Hepatocyte (in vitro differentiated cells): ENCODE measurements at places on chromosomes 13 and 19. TPM values are rescaled to one million over a fixed set of nuclear protein-coding genes. Genes with fewer than 3 reads are reported as not detected.
A peak's percentile ranks its signal among the peaks of the same experiment; 100 is the strongest.

The HAUS8 gene
- 2.8 and 6.3 TPM in 2 replicates for total RNA-seq

The PCID2 gene
- 55.4 and 64.9 TPM in 2 replicates for total RNA-seq

The KLF5 gene
- total RNA-seq = 95.8 and 99.9 TPM in 2 replicates

The MLLT1 gene
- total RNA-seq = 13.6 and 17.2 TPM in 2 replicates

The ZNF681 gene
- total RNA-seq = 4.4 and 5.9 TPM in 2 replicates

DNA sequence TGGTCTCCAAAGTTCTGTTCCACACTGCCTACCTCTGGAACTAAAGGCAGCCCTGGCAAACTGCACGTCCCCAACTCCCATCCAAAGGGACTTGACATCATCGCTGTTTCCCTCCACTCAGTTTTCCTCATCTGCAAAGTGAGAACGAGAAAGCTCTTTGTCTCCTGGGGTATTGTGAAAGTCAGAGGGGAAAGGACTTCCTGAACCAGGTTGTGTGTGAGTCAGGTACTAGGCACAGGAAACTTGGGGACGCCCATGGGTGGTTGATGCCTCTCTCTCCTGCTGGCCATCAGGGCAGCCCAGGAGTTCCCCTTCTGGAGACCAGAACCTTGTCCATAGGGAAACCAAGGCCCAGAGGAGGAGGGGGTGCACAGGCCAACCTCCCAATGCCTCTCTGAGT, 4.7 kb downstream of the CRLF1 start:
- H3K4me1 ChIP-seq = peaks cover 14% of the 10 kb centered on the region
- H3K27ac ChIP-seq = no peak overlapping the region
- DNase-seq = no peak
- peaks cover 68% of the 10 kb centered on the region for H3K27me3 ChIP-seq
- H3K4me3 ChIP-seq = no peak overlapping the region

DNA sequence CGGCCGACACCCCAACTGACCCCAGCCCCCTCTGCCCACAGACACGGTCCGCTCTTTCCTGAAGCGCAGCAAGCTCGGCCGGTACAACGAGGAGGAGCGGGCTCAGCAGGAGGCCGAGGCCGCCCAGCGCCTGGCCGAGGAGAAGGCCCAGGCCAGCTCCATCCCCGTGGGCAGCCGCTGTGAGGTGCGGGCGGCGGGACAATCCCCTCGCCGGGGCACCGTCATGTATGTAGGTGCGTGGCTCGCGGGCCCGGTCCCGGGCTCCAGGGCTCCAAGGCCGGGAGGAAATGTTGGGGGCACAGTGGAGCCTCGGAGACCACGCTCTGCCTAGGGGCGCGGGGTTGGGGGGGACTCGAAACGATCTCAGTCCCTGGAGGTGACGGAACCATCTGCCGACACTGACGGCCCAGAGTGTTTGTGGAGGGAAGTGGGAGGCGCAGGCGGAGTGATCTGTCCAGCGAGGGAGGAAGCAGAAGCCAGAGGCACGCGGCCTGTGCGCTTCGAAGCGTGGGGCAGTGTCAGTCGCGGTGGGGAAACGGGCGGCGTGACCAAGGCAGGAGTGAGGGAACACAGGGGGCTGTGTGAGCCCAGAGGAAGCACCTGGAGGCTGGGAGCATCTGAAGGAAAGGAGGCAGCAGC, 6.3 kb downstream of the TBCB start:
- DNase-seq = no peak
- H3K27ac ChIP-seq = no peak overlapping the region
- no peak overlapping the region for H3K4me3 ChIP-seq
- H3K36me3 ChIP-seq = no peaks in the 10 kb centered on the region

DNA sequence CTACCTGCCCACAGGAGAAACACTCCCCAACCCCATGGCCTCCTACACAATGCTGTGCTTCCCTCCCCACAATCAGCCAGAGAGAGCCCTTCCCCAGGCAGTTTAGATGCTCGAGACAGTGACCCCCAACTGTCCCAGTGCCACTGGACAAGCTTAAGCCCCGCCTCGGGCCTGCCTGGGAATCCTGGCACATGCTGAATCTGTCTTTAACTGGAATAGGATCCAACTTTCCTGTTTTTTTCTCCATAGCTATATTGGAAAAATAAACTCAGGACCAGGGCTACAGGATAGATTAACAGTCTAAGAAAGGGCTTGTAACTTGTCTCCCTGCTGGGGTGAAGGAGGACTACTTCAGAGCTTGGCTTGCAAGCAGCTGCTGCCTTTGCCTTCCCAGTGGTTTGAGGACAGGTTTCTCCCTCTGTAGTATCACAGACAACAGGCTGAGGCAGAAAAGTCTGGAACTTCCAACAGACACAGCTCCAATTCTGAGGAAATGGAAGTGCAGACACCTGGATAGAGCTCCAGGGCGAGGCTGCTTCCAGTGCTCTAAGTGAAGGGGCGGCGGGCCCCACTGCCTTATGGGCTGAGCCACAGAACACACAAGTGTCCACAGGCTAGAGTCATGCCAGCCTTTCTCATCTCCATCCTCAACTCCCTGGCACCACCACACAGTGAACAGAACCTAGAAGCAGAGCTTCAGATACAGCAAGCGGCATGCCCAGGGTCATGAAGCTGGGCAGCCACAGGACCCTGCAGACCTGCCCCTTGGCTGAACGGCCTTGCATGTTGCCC, 228.3 kb downstream of the TUBA3C start:
- no peaks in the 10 kb centered on the region for H3K27me3 ChIP-seq
- H3K4me1 ChIP-seq = no peaks in the 10 kb centered on the region
- H3K36me3 ChIP-seq = no peaks in the 10 kb centered on the region
- H3K27ac ChIP-seq = no peak overlapping the region
- H3K4me3 ChIP-seq = no peak overlapping the region

DNA sequence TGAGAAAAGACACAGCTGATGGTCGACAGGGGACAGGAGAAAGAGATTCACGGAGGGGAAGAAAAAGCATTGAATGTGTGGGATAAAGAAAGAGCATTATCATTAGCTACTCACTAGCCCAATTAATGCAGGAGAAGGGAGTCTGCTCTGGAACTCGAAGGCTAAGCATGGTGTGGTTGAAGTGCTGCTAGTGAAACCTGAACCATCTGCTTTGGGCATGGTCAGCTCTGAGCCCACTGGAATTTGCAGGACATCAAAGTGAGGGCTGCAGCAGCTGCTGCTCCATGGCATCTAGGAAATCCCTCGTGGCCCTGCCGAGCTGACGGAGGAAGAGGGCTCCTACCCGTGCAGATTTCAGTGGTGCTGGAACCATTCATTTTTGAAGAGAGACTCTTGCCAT, 320.3 kb downstream of the ATP8A2 start:
- no peaks in the 10 kb centered on the region for H3K36me3 ChIP-seq
- peaks cover 5% of the 10 kb centered on the region for H3K27me3 ChIP-seq
- no peak for DNase-seq
- no peaks in the 10 kb centered on the region for H3K4me1 ChIP-seq

DNA sequence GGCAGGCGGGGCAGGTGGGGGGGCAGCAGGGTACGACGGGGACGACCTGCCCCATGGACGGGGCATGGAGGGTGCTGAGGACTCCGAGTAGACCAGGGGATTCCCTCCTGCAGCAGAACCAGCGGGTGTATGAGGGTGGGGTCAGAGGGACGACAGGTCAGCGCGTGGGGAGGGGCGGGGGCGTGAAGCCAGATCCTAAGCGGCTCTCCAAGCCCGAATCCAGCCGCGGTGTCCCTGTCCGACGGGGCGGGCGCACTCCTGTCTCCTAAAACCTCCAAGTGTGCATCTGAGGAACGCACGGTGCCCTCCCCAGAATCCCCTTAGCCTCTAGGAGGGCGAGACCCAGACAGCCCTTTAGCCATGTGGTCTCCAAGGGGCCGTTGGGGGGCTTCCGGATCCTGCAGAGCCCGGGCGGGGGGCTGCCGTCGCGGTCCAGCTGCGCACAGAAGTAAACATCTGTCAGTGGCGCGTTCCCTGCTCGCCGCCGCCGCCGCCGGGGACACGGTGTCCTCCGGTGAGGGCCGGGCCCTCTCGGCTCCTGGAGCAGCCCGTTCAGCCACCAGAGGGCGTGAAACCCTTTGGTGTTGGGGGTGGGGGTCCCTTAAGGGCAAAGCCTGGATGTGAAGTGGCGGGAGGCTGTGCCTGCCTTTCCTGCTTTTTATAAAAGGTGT, 730 bp downstream of the NRTN start:
- DNase-seq = peak; percentile 92
- no peaks in the 10 kb centered on the region for H3K36me3 ChIP-seq
- H3K4me3 ChIP-seq = peak overlapping the region; percentile 16
- peaks cover 21% of the 10 kb centered on the region for H3K4me1 ChIP-seq

DNA sequence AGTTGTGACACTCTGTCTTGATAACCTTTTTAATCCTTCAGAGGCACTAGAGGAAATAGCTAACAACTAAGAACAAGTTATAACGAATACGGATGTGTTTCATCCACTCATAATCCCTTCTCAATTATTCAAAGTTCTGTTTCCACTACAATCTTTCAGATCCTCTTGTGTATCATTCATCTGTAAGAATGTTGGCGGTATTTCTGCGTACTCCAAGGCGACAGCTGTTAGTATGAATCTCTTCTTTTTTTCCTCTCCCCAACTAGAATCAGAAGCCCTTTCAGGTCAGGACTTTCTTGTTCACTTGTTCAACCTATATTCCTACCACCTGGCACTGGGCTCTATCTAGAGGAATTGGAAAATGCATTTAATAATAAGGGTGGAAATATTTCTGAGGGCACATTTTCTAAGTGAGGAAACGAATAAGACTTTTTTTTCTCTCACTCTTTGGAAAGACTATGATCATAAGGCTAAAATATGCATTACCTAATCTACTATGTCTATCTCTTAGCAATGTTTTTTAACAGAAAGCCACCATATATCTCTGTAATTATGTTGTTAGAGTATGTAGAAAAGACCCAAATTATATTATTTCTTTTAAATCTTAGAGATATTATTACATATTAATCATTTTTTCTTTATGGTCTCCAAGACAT, 492.9 kb downstream of the PCDH20 start:
- H3K4me1 ChIP-seq = no peaks in the 10 kb centered on the region
- H3K36me3 ChIP-seq = no peaks in the 10 kb centered on the region
- no peak overlapping the region for H3K4me3 ChIP-seq
